ENCODE measurements at places on chromosomes 2 and 18. TPM values are rescaled to one million over a fixed set of nuclear protein-coding genes. Genes with fewer than 3 reads are reported as not detected.

Gene MAPRE3
- total RNA-seq: 6.2 TPM

Gene GPR45
- not detected for total RNA-seq

Gene HJURP
- total RNA-seq: 109 TPM

- DNase-seq: peak; percentile 6
- no peaks in the 10 kb centered on the region for H3K36me3 ChIP-seq
- no peaks in the 10 kb centered on the region for H3K4me1 ChIP-seq
- H3K27ac ChIP-seq: no peak overlapping the region
- no peaks in the 10 kb centered on the region for H3K27me3 ChIP-seq
Observed at GRCh38 chr2:155145758-155146229, 447.3 kb downstream of the KCNJ3 start.

DNA sequence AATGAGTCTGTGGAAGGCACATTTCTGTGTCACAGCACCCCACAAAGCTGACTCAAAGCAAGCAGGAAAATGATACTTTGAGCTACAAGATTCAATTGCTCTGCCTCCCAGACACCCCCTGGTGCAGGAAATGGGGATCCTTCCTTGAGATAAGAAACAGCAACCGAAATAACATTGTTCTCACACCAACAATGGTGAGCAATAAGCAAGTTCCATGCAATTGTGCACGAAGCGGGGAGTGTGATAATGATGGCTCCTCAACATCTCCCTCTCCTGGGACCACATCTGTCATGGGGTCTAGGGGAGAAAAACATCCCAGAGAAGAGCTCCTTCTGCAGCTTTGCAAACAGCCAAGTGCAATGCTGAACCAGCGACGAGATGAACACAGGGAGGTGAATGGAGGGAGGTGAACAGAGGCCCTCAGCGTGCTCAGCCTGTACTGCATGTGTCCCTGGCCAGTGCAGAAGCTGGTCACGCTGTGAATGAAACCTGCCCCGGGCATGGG lies 67.7 kb downstream of the PDCL3 start:
- DNase-seq: no peak
- H3K4me3 ChIP-seq: no peak overlapping the region
- H3K27me3 ChIP-seq: no peaks in the 10 kb centered on the region
- no peak overlapping the region for H3K27ac ChIP-seq
- no peaks in the 10 kb centered on the region for H3K4me1 ChIP-seq

DNA sequence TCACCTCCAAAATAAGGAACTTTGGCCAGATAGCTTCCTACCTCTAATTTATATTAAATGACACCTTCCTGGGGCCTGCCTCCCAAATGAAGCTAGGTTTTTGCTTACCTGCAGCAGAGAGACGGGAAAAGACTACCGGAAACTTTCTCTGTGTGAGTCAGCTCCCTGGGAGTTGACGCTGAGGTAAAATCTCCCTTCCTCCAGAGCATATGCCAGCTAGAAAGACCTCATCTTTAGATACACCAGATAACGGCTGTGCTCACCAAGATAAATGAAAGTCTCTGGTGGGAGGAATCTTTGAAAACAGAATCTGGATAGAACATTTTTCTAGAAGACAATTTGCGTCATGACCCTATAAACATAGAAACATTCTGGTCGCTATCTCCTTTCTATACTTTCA lies 99.7 kb upstream of the RFX8 start:
- no peaks in the 10 kb centered on the region for H3K27me3 ChIP-seq
- H3K27ac ChIP-seq: no peak overlapping the region
- no peaks in the 10 kb centered on the region for H3K36me3 ChIP-seq
- H3K4me3 ChIP-seq: no peak overlapping the region
- DNase-seq: no peak

Gene PLCL1
- total RNA-seq: 0.41 TPM
